ENCODE measurements at places on chromosomes 12 and 14.
A peak's percentile ranks its signal among the peaks of the same experiment; 100 is the strongest.

DNA sequence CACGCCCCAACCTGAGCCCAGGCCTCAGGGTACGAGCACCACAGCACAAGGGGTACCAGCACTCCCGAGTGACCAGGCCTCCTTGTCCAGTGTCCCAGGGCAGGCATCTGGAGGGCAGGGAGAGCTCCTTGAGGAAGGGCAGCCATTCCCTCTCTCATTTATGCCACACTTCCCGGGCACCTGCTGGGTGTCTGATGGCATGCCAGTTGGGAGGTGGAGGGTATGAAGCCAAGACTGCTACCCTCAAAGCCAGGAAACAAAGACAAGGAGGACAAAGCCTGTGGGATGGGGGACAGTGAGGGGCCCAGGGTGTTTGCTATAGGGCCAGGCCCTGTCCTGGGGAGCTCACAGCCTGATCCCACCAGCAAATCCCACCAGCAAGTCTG, 45.6 kb downstream of the CCDC88C start:
- DNase-seq: no peak

DNA sequence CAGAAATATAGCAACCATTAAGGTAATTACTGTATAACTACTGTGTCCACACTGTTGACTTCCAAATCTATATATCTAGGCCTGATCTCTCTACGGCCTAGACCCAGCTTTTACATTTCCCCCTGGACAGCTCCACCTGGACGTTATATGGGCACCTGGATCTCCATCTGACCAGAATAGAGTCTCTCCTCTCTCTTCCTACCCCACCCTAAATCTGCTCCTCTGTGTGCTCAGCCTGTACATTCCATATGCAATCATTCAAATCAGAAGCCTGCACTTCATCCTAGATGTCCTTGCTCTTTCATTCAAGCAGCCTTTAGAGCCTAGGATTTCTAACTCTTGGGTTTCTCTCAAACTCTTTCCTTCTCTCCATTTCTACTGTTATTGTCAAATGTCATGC, 255.0 kb downstream of the PAX9 start:
- DNase-seq: no peak

DNA sequence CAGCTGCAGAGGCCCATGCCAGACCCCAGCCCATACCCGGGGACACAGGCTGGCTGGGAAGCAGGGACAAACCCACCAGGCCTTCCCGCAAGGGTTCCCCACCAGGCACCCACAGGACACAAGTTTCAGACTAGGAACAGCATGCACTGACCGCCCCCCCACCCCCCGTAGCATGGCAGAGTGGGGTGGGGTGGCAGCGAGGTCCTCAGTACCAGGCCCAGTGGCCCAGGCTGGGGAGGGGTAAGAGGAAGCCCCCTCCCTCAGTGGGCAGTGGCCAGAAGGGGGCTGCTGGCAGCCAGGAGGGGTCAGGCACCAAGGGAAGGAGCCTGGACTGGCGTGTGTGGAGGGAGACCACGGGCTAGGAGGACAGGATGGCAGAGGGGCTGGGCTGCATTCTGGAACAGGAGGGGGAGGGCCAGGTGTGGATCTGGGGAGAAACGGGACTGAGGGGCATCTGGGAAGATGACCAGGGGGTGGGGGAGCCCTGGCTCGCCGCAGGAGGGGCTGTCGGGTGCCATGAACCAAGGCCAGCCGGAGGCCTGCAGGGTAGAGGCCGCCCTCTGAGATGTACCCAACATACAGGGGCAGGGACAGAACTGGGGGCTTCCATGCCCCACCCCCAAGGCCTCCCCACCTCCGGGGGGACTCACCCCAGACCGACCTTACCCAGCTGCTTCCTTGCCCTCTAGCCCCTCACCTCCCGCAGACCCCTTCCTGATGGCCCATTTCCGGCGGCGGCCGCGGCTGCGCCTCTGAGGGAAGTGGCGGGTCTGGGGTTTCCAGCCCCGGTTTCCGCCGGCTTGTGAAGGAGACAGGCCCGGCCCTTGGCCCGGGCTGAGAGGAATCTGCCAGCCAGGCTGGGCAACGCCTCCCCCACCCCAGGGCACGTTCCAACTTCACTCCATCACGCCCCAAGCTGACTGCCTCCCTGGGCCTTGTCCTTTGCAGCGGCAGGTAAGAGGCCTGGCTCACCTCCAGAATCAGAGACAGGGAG, 5.6 kb upstream of the JAG2 start:
- DNase-seq: no peak

GRCh38 chr14:23722675-23723074, 86.5 kb downstream of the DHRS2 start:
- no peak for DNase-seq

- DNase-seq: no peak
Measured at GRCh38 chr12:91978143-91978542, 167.5 kb downstream of the BTG1 start.

- DNase-seq: no peak
Measured at GRCh38 chr12:18979401-18980126, 150.0 kb upstream of the PLEKHA5 start.

DNA sequence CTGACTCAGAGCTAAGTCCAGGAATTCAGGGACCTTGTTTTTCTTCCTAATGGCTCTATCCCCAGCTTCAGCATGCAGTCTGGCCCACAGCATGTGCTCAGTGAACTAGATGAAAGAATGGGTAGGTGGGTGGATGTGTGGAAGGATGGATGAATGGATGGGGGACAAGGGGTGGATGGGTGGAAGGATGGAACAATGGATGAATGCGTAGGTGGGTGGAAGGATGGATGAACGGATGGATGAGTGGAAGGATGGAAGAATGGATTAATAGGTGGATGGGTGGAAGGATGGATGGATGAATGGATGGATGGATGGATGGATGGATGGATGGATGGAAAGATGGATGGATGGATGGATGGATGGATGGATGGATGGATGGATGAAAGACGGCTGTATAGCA, 79.7 kb upstream of the SFSWAP start:
- DNase-seq: no peak

DNA sequence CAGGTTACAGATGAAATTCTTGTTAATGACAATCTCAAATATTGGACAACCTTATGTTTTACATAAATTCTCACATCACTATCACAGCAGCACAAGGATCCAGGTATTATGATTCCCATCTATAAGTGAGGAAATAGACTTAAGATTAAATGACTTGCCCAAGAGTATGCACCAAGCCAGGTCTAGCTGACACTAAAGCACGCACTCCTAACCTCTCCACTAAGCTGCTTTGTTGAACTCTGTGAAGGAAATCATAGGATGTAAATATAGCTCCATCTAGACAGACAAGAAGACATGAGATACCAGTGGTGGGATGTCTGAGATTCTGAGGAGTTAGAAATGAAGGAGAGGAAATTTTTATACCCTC, 87.9 kb downstream of the PHLDA1 start:
- DNase-seq: no peak

DNA sequence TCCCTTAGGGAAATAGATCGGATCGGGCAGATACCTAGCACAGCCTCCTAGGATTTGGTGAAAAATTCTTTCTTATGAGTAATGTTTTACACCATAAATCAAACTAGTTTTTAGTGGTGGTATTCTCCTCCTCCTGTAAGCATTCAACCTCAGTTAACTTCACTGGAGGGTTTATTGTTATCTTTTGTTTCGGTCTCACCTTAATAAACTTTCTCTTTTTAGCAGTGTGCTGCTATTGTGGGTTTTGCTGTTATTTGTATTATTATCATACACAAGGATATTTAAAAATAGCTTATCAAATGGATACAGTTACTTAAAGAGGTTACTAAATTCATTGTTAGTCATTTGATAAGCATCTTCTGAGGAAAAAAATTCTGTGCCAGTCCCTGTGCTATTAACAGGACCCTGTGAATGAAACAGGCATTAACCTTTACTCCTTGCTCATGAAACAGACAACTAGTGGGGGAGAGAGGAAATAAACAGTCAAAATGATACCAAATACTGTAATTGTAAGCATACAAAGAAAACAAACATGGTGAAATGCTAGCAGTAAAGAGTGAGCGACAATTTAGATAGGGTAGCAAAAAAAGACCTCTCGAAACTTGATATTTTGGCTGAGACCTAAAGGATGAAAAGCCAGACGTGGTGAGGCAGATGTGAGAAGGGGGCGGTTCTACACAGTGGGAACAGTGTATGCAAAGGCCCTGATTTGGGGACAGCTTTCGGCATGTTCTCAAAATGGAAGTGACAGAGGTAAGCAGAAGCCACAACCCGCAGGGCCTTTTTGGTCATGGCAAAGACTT, 178.7 kb upstream of the SOX5 start:
- DNase-seq: no peak

DNA sequence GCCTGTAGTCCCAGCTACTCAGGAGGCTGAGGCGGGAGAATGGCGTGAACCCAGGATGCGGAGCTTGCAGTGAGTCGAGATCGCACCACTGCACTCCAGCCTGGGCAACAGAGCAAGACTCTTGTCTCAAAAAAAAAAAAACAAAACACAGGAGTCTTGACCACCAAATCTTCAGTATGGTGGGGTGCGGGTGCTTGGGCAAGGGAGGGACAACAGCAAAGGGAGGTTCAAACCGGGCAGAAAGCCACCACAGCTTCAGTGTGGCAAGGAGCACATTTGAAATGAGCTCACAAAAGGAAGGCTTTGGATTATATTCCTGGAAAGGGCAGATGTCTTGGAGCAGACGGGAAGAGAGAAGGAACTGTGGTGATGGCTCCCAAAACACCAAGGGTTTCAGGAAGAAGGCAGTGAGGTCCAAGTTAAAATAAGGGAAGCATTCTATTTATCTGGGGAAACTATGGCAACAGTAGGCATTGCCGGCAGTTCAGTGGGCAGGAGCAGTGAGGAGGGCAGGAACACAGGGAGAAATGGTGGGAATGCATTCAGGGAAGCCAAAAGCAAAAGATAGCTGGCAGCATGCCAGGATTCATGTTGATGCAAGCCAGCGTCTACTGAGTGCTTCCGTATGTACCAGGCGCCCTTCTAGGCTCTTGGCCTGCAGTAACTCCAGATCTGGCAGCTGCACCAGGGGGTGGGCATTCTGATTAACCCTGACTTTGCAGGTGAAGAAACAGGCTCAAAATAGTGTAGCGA, 51.0 kb upstream of the SRSF5 start:
- peak; percentile 92 for DNase-seq

DNA sequence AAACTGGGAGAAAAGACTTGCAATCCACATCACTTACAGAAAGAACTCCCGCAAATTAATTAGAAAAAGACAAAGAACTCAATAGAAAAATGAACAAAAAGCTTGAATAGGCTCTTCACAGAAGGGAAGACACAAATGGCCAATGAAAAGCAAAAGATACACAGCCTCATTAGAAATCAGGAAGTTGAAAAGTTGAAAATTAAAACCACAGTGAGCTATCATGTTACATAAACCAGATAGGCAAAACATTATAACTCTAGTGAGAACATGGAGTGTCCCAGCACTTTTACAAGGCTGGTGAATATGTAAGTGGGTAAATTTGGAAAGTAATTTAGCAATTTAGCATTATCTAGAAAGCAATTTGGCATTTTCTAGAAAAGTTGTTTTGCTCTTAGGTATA, 158.4 kb upstream of the RASSF8 start:
- DNase-seq: no peak

DNA sequence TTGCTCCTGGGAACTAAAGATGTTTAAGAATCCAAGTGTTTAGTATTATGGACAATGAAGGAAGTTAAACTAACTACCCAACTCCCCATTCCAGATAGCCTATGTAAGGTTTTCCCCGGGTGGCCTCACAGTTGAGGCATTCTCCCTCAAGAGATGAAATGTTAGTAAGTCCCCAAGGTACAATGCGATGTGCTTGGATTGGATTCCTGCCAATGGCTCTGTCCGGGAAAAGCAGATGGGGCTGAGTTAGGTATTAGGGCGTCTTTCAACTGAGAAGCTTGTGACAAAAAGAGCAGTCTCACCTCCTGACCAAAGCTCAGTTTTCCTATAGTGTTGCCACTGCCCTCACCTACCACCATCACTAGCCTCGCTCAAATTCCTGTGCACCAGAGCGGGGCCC, 64.8 kb upstream of the E2F7 start:
- DNase-seq: peak; percentile 28

- no peak for DNase-seq
Measured at GRCh38 chr12:26520109-26520508, 312.9 kb downstream of the ITPR2 start.

GRCh38 chr12:92208613-92209121, 63.0 kb upstream of the BTG1 start:
- peak; percentile 55 for DNase-seq

- peak; percentile 53 for DNase-seq
Measured at GRCh38 chr12:40691913-40692764, at the start of gene CNTN1. Gene CNTN1 (plus strand): TSS chr12:40692439.

GRCh38 chr14:59244581-59244980, 56.1 kb downstream of the DAAM1 start:
- no peak for DNase-seq

DNA sequence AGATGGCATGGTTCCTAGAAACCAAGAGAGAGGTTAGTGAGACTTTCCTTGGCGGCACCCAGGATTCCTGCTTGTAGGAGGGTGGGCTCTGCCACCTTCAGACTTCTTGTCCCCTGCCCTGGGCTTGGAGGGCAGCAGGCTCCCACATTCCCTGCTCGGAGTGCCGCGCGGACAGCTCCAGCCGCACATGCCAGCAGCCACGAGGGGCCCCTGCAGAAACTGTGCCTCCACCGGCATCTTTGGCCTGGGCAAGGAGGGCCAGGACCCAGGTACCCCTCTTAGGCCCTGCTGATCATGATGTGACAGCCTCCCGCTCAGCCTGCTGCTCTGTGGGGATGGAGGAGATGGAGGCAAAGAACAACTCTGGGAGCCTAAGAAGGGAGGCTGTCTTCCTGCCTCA, 62.3 kb downstream of the PRIMA1 start:
- no peak for DNase-seq
